ENCODE measurements at places on chromosomes 2 and 18.

DNA sequence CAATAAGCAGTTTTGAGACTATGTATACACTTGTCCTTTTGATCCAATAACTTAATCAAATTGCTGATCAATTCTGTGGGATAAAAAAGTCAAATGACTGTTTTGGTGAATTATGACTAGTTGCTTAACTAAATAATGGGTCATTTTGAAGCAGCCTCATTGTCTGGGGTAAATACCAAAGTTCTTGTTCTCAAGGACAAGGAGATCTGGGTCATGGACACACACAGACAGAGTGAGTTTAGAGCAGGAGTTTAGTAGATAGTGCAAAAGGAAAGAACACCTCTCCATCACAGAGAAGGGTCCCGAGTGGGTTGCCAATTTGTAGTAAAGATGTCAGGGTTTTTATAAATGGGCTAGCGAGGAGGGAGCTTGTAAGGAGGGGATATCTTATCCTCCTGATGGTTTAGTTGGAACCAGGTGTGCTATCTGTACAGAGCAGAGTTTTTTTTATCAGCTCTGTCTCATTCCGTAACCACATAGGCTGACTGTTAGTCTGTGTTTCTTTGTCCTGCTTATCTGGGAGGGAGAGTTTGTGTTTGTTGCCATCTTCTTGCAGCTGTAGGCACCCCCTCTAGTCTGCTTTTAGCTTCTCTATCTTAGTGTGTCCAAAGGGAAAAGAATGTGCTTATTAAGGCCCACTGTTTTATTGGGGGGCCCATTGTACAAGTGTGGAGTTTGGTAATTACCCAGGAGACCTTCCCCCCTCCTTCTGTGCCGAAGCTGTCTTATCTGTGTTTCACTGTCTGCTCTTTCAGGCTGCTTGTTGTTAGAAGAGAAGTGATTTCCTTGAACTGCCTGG is 48.7 kb upstream of the C1GALT1C1L start:
- no peak for DNase-seq

DNA sequence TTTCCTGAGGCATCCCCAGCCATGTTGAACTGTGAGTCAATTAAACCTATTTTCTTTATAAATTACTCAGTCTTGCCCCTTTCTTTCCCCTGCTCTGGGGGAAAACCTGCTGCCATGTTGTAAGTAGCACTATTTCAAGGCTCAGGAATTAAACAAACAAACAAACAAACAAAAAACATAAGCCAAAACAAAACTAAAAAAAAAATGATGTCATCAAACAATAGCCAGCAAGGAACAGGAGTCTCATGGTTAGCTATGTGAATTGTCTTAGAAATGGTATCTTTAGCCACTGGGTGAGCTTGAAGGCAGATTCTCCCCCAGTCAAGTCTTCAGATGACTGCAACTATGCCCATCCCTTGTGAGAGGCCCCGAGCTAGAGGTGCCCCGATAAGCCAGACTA is 823.4 kb upstream of the ZEB2 start:
- no peak for DNase-seq

DNA sequence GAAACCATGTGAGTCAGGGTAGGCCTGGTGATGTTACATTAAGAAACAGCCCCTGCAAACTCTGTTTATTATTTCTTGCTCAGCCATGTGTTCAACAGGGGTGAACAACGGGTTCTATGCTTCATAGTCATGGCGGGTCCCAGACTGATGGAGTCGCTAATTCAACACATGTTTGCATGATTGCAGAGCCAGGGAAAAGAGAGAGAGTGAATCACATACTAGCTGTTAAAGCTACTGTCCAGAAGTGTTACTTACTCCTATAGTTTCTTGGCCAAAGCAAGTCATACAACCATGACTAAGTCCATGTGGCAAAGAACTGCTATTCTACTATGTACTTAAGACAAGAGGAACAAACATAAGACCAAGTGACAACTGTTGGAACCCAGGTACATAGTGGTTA is 241.2 kb upstream of the SKOR2 start:
- no peak for DNase-seq

DNA sequence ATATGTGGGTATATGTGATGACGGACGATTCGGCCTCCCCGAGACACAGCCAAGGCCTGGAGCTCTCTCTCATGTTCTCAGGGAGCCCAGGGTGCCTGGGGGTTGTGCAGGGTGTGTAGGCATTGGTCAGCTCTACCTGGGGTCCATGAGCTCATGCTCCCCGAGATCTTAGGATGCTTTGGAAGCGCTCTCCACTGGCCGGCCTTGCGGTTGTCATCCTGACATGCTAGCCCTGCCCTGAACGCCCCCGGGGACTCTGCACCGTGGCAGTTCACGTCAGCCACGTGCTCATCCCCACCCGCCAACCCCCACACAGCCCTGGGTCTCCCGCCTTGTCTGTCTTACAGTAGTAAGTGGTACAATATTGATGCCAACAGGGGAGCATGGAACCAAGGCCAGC is 67.8 kb downstream of the RTP5 start:
- DNase-seq: no peak

- no peak for DNase-seq
These were observed 378.2 kb downstream of the STK39 start for GRCh38 chr2:167869200-167869599.

DNA sequence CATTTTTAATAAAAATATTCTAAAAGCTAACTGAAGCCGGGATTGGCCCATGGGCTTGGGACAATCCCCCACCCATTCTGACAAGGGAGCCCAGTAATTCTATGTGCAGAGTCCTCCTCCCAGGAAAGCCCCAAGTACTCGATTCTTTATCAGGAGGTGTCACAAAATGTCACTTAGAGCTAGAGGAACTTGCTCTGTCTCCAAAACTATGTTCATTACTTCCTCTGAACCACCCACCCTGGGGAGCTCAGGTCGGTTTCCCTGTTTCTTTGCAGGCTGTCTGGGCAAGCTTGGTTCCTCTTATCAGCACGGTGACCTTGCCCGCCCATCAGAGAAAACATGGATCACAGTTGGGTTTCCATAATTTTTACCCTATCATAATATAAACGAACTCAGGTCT is 430.6 kb upstream of the ID2 start:
- no peak for DNase-seq

- no peak for DNase-seq
These were observed 42.6 kb upstream of the HPCAL1 start for GRCh38 chr2:10260130-10260529.

DNA sequence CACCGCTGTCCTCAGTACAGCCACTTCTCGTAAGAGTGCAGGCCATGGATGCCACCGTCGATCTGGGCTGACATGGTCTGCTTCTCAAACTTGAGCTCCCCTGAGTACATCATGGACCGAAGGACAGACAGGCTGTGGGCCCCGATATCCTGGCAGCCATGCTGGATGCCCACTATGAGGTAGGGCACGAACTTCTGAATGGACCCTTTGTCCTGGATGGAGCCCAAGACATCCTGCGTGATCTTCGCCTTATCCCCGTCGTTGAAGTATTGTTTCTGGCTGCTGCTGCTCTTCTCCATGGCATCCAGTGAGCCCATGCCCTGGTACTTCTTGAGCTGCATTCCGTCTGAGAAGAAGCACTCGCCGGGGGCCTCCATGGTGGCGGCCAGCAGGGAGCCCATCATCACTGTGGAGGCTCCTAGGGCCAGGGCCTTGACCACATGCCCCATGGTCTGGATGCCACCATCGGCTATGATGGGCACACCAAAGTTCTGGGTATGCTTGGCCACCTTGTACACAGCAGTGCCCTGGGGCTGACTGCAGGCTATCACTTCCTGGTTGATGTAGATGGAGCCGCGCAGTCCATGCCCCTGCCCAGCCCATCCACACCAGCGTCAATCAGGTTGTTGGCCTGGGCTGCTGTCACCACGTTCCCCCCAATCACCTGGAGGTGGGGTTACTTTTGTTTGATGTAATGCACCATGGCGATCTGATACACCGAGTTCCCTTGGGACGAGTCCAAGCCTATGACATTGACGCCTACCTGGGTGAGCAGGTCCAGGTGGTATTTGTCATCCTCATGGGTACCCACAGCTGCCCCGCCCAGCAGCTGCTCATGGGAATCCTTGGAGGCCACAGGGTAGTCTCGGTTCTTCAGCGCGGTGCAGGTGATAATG is 21.8 kb downstream of the CFLAR start:
- DNase-seq: no peak

GRCh38 chr2:161384864-161385263 is 31.2 kb upstream of the TBR1 start:
- no peak for DNase-seq

GRCh38 chr2:220893411-220893810 is 678.7 kb downstream of the EPHA4 start:
- peak; percentile 66 for DNase-seq

DNA sequence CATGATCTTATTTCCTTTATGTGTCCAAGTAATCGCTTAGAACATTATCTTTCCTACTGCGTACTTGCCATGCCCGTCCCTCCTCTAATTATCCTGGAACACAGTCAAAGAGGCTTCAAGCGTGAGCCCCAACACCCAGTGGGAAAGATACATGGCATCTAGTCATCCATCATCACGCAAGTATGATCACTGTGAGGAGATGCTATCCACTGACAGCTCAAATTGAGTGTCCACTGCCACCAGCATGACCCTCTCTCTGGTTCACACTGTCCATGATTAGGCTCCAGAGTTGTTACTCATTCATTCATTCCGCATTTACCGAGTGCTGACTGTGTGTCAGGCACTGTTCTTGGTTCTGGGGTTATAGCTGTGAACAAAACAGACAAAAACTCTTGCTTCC is 124.6 kb downstream of the COPS8 start:
- no peak for DNase-seq

GRCh38 chr2:105545730-105546627 is 147.1 kb upstream of the FHL2 start:
- peak; percentile 78 for DNase-seq

GRCh38 chr18:8020132-8020846 is 453.2 kb downstream of the PTPRM start:
- DNase-seq: no peak

- no peak for DNase-seq
These were observed 62.7 kb upstream of the NT5C1B start for GRCh38 chr2:18651842-18652774.

DNA sequence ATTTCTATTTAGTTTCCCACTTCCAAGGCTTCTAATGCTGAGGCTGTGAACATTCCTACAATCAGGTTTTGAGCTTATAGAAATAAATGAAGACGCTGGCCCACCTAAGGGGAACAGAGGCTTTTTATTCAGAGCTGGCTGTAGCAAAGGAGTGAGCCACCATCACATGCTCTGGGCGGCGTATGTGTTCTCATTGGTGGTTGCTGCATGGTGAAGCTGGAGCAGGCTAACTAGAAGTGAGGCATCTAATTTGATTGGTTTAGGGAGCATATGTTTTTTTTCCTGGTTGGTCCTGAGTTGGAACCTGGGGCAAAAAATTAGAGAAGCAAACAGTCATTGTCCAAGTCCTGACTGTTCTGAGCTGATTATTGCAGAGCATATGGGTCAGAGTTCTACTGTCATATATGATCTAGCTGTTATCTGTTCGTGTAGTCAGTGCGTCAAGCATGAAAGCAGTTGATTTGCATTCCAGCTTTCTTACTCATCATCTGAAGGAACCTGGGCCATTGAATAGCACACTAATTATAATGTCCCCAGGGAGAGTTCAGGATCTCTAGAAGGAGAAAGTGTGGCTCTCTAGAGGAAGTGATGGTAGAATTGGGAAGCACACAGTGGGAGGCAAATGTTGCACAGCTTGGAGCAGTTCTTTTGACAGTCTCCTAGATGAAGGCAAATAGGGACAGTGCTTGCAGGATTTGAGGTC is 279.6 kb downstream of the PARD3B start:
- peak; percentile 32 for DNase-seq
